ENCODE measurements at places on chromosomes 12 and 14.

- DNase-seq = no peak
Observed at GRCh38 chr14:67577181-67577808, 22.8 kb downstream of the PIGH start.

- no peak for DNase-seq
Observed at GRCh38 chr12:127819056-127819455, 447.9 kb upstream of the TMEM132C start.

DNA sequence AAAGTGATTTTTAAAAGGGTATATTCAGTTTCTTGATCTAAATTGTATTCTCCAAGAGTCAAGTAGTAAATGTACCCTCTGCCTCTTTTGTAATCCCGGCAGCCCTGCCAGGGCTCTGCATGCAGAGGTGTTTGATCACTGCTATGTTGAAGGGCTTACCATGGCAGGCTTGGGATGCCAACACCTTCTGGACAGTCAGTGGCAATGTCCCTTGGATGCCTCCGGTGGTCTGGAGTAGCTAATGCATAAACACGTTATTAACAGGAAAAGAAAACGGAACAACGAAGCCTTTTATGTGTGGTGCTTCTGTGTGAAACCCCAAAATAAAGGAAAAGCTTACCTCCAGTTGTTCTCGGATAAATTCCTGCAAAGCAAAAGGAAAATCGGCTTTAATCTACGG, 19.9 kb downstream of the EIF2B2 start:
- no peak for DNase-seq

- DNase-seq = no peak
Observed at GRCh38 chr14:105410642-105411016, 9.0 kb upstream of the MTA1 start.

DNA sequence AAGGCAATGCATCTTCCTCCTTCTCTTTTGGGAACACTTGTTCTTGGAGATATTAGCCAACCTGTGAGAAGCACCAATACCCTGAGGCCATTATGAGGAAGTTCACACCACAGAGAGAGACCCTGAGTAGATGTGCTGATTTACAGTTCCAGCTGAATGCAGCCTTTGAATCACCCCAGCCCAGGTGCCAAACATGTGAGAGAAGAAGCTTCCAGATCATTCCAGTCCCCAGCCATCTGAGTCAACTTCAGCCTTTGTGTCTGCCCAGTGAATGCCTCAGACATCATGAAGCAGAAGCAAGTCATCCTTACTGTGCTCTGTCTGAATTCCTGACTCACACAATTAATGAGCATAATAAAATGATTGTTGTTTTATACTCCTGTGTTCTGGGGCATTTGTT, 25.1 kb downstream of the C12orf42 start:
- DNase-seq = no peak

GRCh38 chr14:100988956-100989355, 85.4 kb upstream of the RTL1 start:
- no peak for DNase-seq

GRCh38 chr14:25518364-25518763, 468.4 kb upstream of the STXBP6 start:
- DNase-seq = no peak

GRCh38 chr12:104747955-104748354, 210.1 kb downstream of the SLC41A2 start:
- peak; percentile 24 for DNase-seq

- DNase-seq = no peak
Observed at GRCh38 chr12:64193931-64194330, 28.2 kb downstream of the KICS2 start.

DNA sequence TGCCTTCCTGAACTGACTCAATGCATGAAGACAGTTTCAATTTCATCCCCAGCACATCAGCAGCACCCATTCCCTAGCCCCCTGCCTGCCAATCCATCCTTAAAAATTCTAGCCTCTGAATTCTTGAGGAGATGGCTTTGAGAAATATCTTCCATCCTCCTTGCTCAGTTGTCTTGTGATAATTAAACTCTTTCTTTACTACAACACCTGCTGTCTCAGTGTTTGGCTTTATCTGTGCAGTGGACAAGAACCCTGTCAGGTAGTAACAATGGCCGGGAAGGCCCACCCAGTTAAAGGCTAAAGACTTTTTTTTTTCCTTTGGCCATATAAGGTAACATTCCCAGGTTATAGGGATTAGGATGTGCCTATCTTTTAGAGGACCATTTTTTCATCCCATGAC, 114.4 kb upstream of the NAP1L1 start:
- no peak for DNase-seq

GRCh38 chr12:11719678-11720099, 70.2 kb downstream of the ETV6 start:
- peak; percentile 74 for DNase-seq

GRCh38 chr14:91352728-91353692, 64.6 kb downstream of the CCDC88C start:
- DNase-seq = no peak

DNA sequence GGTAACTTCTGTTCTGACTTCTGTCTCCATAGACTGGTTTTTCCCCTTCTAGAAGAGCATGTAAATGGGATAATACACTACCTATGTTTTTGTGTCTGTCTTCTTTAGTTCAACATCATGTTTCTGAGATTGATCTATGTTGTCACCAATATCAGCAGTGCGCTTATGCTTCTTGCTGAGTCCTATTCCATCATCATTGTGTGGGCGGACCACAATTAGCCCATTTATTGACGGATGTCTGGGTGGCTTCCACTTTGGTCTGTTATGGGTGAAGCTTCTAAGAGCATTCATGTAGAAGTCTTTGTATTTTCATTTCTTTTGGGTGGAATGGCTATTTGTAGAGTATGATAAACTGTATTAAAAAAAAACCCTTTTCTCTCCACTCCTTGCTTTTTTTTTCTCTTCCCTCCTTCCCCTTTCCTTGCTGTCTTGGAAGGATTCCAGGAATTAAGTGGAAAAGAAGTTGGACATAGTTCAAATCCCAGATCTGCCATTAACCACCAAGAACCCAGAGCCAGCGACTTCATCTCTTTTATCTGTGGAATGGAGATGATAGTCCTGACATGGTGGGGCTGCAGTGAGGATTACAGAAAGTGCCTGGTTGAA, 7.0 kb upstream of the SERPINA1 start:
- no peak for DNase-seq

- no peak for DNase-seq
Observed at GRCh38 chr14:35159742-35160409, 37.5 kb downstream of the PRORP start.

DNA sequence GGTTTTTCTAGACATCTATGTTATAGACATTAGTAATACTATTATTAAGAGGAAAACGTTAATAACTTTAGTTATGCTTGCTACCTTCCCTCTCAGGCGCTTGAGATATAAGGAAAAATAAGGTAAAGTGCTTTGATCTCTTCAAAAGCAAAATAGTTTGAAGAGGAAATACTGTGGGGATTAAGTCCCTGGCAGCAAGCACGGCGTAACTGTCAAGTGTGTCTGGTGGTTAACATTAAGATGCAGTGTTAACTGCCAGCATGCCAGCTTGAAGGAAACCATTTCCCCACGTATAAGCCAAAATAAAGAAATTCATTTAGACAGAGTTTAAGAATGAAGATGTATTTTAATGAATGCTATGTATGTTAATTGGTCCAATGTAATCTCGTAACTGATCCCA, 31.8 kb downstream of the PELI2 start:
- DNase-seq = no peak

GRCh38 chr14:36717363-36717762, 55.7 kb downstream of the PAX9 start:
- no peak for DNase-seq

GRCh38 chr14:33343016-33343415, 404.3 kb downstream of the NPAS3 start:
- no peak for DNase-seq

DNA sequence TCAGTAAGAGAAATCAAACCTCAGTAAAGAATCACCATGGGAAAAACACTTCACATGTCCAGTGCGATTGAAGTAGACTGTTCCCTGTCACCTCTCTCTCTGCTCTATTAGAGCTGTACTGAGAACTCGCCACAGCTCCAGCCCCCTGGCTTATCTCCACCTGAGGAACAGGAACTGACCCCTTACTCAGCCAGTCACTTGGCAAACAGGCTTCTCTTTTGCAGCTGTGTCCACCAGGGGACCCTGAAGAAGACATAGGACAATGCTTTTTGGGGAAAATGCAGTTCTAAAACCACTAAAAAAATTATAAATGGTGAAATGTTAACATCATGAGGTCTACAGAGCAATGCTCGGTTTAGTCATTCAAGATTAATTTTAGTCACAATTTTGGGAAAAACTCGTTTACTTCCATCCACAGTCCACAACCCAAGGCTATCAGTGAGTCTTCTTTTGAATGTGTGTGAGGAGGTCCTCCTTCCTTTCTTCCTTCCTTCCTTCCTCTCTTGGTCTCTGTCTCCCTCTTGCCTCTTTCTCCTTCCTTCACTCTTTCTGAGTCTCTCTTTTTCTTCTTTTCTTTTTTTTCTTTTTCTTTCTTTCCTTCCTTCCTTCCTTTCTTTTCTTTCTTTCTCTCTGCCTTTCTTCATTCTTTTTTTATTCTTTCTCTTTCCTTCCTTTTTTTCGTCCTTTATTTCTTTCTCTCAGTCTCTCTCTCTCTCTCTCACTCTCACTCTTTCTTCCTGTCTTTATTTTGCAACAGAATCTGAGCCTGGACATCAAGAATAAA, 1189.5 kb upstream of the TMEM132C start:
- no peak for DNase-seq

DNA sequence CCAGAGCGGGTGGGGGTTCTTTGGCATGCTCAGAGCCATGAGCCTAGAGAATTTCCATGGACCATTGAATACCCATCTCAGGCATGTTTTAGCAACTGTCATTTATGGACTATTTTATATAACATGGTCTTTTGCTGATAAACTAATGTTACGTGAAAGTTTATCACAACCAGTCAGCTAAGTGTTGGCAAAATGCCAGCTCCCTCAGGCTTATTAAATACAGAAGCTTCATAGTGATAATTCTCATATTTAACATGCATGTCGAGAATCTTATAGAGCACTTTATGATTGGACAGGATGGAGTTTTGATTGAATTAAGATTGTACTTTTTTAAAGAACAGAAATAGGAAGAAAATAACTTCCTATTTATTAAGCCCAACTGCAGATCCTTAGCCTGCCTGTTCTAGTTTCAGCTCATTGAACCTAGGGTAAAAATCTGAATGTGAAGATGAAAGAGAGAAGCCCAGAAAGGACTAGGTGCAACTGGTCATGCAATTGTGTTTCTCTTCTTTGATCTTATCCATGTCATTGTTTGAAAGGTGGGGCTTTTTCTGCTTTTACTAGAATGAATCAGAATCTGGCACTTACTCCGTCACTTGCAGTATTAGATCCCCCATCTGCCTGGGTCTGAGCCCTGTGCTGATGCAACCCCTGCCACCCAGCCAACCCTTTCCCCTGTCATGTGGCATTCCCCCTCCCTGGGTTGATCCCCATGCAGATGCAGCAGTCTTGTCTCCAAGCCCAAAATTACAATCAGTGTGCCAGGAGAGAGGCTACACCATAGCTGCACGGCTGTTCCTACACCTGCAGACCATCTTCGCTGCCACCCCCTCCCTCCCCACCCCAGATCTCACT, 134.6 kb upstream of the EVL start:
- DNase-seq = no peak

GRCh38 chr12:104175726-104176247, 37.8 kb upstream of the NFYB start:
- DNase-seq = no peak

GRCh38 chr14:101879529-101880336, 84.6 kb upstream of the DYNC1H1 start:
- no peak for DNase-seq

GRCh38 chr12:80939231-80939950, 1.7 kb upstream of the LIN7A start:
- no peak for DNase-seq

DNA sequence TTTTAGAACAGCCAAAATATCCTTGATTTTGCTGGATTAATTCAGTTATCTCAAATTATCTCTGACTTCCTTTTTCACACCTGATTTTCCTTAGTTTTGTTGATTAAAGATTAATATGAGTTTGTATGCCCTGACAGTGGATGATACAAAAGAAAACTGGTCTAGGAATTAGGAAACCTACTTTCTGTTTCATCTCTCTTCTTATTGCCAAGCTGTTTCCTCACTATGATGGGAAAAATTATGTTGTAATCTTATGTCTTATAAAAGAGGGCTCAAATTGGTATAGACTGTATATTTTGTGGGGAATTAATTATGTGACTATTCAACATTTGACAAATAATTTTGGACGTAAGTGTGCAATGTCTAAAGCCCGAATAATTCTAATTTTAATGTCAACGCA, 271.6 kb downstream of the FBXL14 start:
- DNase-seq = no peak

- no peak for DNase-seq
Observed at GRCh38 chr12:89370421-89370831, 18.1 kb upstream of the DUSP6 start.

DNA sequence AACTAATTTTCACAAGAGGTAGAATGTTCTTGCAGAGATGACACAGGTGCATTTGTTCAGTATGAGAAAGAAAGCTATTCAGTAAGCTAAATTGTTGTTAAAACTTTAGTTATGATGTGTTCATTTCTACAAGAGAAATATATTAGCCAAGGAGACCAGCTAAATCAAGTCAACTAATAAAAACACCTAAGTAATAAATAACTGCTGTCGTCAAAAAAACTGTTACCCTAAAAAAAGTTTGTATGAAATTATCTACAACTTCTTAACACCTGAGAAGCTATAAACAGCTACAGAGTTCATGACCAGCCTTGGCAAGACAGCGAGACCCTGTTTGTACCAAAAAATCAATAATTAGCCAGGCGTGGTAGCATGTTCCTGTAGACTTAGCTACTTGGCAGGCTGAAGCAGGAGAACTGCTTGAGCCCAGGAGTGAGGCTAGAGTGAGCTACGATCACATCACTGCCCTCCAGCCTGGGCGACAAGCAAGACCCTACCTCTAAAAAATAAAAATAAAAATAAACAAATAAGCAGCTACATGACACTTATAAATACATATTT, 67.6 kb upstream of the AP4S1 start:
- DNase-seq = no peak

GRCh38 chr12:13000925-13001774, 1.1 kb upstream of the HEBP1 start:
- DNase-seq = peak; percentile 44

DNA sequence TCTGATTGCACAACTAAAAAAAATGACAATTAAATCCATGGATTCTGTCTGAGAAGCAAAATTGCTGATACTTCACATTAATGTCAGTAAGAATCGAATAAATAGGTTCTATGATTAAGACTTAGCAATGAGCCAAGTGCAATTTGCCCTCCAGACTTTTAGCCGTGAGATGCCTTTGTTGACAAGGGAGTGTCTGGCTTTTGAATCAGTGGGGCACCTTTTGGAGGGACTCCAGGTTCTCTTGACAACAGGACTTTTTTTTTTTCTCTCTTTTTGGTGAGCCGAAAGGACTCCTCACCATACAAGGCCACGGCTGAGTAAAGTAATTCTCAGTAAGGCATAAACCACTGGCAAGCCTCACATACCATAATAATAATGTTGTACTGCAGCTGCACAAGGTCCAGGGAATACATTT, 4.7 kb upstream of the MDM1 start:
- no peak for DNase-seq

DNA sequence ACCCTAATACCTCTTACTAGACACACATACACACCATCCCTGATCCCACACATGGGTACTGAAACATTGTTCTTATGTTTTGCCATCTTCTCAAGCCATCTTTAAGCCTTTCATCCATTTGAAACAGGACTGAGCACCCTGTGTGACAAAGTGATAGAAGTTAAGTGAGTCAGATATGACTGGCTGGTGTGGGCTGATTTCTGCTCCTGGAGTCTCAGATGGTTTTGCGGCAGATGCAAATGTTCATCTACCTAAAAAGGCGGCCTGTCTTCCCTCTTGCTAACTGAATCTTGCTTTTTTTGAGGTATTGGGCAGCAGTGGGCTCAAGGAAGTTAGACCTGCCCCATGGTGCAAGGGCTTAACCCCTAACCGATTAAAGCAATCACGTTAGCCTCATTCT, 30.4 kb upstream of the PKP2 start:
- DNase-seq = no peak
